ENCODE measurements at places on chromosomes 7 and 10.

DNA sequence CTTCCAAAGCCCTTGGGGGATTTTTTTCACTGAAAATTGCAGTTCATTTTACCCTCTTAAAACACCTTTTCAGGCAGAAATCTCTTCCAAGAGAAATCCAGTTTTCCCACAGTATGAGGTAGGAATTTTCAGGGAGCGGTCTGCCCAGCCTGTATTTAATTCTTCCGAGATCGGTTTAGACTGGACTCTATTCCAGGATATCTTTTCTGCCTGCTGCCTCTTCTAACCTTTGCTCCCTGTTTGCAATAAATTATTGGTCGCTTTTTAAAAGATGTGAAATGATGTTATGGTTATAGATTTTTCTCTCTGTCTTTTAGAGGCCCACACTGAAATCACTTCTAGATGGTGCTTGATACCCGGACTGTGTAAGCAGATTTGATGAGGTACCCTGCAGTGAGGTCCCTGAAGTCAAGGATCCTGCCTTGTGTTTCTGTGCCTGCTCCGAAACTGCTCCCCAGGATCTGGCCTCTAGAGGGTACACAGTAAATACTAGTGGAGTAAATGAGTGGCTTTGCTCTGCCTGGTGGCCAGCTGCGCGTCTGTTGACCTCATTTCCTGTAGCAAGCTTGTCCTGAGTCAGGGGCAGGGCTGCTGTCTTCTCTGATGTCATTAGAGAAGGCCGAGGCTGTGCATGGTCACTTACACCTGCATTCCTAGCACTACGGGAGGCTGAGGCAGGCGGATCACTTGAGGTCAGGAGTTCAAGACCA is 191.6 kb downstream of the FANK1 start:
- no peak for DNase-seq

GRCh38 chr10:86583983-86584382 is 62.4 kb upstream of the WAPL start:
- no peak for DNase-seq

DNA sequence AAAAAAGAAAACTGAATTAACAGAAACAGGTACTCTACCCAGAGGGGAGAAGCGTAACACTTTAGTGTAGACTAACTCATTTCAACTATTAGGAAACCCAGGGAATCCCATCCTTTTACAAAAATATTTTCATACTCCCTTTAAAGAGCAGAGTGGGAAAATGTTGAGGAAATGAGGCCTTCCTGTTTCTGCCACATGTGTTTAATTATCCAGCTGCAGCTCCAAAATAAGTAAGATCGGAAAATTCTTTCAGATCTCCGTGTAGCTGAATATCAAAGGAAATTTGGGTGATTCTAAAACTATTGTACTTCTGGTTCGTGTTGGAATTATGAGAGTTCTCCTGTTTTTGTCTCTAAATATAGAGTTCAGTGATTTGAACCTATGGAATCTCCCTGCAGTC is 58.0 kb upstream of the CAV2 start:
- no peak for DNase-seq

- no peak for DNase-seq
These were observed 1.0 kb downstream of the CHST15 start for GRCh38 chr10:124092250-124092859.

GRCh38 chr10:132019366-132019765 is 37.6 kb upstream of the BNIP3 start:
- no peak for DNase-seq

- no peak for DNase-seq
These were observed 576.5 kb downstream of the PTPRN2 start for GRCh38 chr7:158010961-158011693.

GRCh38 chr7:137454246-137454724 is 110.8 kb upstream of the PTN start:
- DNase-seq, result peak; percentile 68

DNA sequence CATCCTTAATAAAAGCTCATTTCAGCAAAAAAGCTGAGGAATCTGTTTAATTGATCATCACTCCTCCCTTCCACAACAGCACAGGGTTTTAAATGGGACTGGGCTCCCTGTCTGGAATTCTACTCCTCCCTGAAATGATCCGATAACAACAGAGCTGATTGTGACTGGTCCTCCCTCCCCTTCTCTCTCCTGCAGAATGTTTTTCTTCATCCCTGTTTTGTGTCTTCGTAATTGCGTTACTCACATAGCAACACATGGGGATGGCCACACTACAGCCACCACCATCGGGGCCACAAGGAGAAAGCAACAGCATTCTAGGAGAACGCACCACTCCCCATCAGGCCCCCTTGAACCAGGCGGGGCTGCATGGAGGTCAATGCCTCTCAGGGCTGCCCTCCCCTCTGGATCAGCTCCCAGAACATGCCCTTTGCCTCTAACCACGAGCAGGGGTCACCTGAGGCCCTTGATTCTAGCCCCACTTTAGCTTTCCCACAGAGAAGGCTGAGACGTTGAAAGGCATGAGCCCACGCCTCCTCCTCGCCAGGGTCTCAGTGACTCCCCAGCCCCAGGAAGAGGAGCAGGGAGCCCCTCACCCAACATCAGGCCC is 152.6 kb downstream of the PLXNA4 start:
- DNase-seq, result no peak

DNA sequence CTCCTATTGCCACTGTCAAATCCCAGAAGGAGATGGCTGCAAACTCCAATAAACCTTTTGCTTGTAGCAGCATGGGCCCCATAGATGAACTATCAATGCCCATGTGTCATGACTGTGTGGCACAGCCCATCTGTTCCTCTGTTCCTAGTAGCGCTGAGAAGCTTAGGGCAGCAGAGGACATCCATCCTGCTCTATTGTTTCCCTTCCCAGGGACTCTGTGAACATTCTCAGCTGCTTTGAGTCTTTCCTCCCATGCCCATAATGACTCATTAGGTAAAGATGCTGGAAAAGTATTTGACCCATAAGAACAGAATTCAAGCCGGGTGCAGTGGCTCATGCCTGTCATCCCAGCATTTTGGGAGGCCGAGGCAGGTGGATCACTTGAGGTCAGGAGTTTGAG is 28.3 kb downstream of the STMP1 start:
- no peak for DNase-seq

- no peak for DNase-seq
These were observed 28.6 kb downstream of the MRPL32 start for GRCh38 chr7:42960762-42961161.

DNA sequence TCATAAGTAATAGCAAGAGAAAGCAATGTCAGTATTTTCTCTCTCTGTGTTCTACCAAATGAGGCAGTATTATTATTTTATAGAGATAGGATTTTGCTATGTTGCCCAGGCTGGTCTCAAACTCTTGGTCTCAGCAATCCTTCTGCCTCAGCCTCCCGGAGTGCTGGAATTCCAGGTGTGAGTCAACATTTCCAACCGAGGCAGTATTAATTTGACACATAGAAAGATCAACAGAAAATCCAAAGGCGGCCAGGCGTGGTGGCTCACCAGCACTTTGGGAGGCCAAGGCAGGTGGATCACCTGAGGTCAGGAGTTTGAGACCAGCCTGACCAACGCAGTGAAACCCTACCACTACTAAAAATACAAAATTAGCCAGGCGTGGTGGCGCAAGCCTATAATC is 71.8 kb downstream of the SMURF1 start:
- DNase-seq, result no peak

- DNase-seq, result no peak
These were observed 22.0 kb upstream of the EEPD1 start for GRCh38 chr7:36131026-36131425.

GRCh38 chr7:7178081-7178480 is 4.3 kb upstream of the C1GALT1 start:
- no peak for DNase-seq

DNA sequence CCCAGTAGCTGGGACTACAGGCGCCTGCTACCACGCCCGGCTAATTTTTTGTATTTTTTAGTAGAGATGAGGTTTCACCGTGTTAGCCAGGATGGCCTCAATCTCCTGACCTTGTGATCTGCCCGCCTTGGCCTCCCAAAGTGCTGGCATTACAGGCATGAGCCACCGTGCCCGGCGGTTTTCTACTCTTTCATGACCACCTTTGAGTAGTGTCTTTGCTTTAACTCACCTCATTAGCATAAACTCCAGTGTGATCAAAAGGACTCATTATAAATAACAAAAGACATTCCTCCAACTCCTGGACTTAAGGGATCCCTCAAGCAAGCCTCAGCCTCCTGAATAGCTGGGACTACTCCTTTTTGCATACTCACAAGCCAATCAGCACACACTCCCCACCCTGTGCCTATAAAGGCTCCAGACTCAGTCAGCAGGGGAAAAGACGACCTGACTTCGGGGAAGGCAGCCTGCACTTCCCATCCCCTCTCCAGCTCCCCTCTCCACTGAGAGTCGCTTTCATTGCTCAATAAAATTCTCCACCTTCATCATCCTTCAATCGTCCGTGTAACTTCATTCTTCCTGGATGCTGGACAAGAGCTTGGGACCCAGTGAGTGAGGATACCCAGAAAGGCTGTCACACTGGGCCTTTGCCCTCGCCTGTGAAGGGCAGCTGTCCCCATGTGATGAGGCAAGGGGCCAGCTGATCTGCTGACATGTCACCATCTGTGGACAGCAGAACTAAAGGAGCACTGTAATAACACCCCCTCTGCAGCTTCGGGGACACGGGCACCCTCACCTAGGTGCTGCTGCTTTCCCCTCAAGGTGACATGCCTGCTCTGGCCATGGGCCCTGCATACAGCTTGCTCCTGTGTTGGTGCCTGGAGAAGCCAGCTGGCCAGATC is 35.0 kb upstream of the EIF4H start:
- no peak for DNase-seq

DNA sequence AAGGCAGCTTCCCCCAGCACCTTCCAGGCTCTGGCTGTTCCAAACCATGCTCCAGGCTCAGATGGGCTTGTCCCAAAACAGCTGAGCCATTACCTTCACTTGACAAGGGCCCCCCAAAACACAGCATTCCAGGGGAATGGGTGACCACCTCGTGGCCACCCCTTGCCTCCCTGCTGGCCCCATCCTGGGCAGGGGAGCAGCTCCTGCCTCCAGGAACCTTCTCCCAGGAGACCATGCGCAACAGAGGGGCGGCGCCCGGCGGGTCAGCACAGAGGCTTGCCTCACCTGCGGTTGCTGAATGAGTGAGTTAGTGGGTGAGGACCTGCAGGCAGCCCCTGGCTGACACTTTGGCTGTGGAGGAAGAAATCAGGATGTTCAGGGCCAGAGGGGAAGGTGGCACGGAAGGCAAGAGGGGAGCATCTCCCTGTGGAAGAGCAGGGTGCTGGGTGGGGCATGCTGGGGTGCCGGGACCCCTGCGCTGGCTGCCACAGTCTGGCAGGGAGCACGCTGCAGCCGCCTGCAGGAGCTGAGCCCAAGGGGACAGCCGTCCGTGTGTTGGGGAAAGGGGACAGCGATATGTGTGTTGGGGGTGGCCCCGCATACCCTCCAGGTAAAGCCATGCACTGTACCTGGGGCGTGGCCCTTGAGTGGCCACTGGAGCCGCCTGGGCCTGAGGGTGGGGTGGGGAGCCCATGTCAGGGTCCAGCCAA is 54.7 kb downstream of the PWWP2B start:
- DNase-seq, result no peak

- DNase-seq, result no peak
These were observed 100.1 kb downstream of the RAB11FIP2 start for GRCh38 chr10:117946525-117947070.

DNA sequence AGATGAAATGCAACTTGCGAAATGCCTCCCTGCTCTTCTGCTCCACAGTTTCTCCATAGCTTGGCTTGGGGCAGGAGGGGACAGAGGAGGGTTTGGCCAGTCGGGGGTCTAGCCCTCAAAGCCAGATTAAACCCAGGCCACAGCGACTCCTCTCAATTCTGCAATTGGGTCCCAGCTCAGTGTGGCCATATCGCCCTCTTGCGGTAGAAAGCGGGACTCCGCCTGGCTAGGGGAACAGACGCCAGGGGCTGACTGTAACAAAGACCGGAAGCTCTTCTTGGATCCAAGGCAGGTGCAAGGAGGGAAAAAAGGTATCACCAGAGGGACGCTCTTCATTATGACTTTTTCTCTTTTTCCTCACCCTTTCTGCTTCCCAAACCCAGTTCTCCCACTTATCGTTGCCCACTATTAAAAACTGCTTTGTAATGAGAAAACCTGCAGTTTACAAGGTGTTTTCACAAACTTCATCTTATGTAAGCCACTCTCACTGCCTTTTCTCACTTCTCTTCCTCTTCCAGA is 36.6 kb upstream of the TNPO3 start:
- DNase-seq, result peak; percentile 82

- no peak for DNase-seq
These were observed 410.0 kb upstream of the SEMA3D start for GRCh38 chr7:85596827-85597226.
